Mesothelial cell of epicardium (in vitro differentiated cells): ENCODE measurements at places on chromosomes 3 and 15.
A peak's percentile ranks its signal among the peaks of the same experiment; 100 is the strongest.

DNA sequence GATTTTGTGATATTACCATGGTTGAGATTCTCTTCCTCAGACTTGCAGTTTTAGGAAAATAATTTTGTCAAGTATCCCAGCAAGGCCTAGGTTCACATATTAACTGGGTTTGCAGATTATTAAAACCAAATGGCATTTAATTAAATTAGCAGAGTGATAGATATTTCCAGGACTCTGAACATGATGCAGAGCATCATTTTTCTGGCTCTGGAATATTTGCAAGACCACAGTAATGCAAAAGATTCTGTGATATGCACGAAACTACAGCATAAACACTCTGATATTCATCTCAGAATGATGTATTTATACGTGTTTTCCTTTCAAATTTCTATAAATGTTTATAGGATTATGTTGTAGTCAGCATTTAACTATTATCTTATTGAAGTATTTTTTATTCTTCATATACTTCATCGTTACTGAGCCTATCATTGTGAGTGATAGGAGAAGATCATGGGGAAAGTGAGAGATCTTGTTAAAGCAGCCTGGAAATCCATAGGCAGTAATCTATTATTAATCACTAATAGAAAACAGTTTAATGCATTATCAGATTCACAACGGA, 1245.6 kb downstream of the OTOL1 start:
- DNase-seq = no peak

DNA sequence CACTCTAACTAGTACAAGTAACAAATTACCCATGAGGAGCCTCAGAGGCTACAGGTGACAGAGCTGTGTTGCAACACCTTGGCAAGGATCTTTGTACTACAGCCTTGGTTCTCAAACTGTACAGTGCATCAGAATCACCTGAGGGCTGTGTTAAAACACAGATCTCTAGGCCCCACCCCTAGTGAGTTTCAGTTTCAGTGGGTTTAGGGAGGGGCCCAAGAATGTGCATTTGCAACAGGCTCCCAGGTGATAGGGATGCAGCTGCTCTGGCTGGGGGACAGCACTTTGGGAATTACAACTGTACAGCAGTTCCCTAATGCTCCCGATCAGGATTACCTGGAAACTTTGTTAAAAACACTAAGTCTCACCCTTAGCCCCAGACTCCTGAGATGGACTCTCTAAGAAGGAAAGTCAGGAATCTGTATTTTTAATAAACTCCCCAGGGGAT, 66.1 kb upstream of the NR2F2 start:
- DNase-seq = no peak

- no peak for DNase-seq
These were observed 1282.9 kb downstream of the ROBO2 start for GRCh38 chr3:78322780-78323179.

DNA sequence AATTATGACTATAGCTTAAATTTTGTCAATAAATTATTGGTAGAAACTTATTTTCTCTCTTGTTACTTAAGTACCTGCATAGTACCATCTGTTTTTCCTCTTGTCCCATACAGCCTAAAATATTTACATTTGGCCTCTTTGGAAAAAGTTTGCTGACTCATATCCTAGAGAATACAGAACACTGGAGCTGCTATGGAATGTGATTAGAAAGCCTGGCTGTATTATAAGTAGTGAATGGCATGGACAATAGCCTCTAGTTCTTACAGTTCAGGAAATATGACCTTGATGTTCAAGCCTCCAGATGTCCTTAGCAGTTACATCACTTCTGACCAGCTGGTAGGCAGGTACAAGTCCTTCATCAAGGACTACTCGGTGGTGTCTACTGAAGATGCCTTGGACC, 28.3 kb downstream of the ST8SIA2 start:
- no peak for DNase-seq

GRCh38 chr15:90348456-90348855, 3.6 kb upstream of the ZNF774 start:
- no peak for DNase-seq

- DNase-seq = no peak
These were observed 427.4 kb downstream of the FOXP1 start for GRCh38 chr3:71156062-71156665.

DNA sequence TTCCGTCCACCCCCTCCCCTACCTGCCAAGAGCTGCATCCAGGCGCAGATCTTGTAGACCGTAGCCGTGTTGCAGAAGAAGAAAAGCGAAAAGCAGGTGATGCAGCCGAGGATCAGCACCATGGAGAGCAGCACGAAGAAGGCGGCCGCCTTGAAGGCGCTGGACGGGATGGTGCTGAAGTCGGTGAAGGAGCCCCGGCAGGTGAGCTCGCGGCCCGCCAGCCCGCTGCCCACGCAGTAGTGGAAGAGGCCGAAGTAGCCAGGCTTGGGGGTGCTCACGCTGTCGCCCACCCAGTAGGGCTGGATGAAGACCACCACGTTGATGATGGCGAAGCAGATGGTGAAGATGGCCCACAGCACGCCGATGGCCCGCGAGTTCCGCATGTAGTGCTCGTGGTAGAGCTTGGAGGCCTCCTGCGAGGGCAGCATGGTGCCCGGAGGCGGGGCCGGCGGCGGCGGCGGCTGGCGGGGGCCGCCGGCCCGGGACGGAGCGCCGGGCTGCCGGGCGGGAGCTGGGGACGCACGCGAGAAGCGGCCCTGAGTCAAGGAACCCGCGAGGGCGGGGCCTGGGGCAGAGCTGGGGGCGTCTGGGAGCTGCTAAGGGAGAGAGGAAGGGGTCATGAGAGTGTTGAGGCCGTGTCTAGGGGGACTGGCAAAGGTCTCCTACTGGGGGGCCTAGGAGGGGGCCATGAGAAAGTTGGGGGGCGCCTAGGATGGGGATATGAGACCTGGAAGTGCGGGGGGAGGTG, 1.2 kb downstream of the LHFPL4 start:
- peak; percentile 85 for DNase-seq
